ENCODE measurements at places on chromosomes 6 and 20.
A peak's percentile ranks its signal among the peaks of the same experiment; 100 is the strongest.

DNA sequence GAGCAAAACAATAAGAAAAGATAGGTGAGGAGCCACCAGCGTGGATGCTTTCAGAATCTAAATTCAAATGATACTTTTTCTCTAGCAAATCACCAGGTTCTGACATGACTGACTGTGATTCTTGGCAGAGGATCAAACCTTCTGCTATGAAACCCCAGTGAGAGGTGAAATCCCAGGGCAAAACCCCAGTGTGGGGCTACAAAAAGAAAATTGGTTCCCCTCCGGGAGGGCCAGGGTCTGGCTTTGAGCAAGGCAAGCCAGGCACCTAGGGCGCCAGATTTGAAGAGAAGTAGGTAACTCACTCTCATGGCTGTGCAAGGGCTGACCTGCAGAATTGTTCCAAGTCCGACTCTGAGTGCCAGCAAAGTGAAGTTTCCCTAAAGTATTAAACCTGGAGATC is 20.2 kb upstream of the RALGAPA2 start:
- DNase-seq = no peak

DNA sequence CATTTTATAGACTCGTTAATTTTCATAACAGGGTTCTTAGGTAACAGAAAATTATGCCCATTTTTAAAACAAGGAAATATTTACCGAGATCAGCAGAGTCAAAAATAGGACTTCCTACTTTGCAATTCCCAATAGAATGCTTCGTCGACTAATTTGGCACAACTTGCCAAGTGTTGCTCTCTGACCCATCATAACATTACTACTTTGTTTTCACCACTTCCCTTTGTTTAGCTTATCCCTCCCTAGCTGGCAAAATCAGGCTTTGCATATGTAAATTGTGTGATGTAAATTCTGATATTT is 914 bp upstream of the RANBP9 start:
- no peak for DNase-seq

GRCh38 chr20:47263465-47264084 is 92.9 kb downstream of the ZMYND8 start:
- no peak for DNase-seq

GRCh38 chr6:138803861-138804260 is 8.0 kb downstream of the ECT2L start:
- peak; percentile 77 for DNase-seq

- no peak for DNase-seq
Observed at GRCh38 chr6:89184344-89184743, 32.8 kb downstream of the GABRR1 start.

GRCh38 chr6:85551264-85551663 is 42.4 kb downstream of the SNX14 start:
- DNase-seq = no peak

DNA sequence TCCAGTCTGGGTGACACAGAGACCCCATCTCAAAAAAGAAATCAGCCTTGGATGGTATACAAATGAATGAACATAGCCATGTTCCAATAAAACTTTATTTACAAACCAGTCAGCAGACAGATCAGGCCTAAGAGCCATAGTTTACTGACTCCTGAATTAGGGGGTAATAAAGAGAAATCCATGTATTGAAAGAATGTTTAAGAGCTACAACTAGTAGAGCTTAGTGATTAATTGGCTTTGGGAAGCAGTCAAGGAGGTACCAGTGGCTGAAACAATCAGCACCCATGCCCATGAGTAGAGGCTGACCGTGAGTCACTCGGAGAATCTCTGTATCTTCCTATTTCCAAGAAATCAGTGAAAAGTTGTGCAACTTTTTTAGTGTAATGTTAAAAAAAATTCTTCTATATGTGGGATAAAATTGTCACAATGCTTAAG is 223.6 kb upstream of the RREB1 start:
- DNase-seq = no peak

- DNase-seq = no peak
Observed at GRCh38 chr6:130252527-130253237, 29.9 kb upstream of the SAMD3 start.

- DNase-seq = no peak
Observed at GRCh38 chr6:132224943-132225342, 176.3 kb downstream of the MOXD1 start.

DNA sequence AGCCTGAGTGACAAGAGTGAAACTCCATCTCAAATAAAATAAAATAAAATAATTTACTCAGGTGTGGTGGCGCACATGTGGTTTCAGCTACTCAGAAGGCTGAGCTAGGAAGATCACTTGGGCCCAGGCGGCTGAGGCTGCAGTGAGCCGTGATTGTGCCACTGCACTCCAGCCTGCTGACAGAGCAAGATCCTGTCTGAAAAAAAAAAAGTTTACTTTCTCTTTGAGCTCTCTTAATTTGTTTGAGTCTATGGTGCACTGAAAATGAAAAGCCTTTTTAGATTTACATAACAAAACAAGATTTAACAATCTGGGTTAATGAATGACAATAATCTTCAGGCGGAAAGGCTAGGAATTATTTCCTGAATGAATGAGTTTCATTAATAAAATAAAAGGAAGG is 23.3 kb upstream of the NHSL1 start:
- DNase-seq = no peak

DNA sequence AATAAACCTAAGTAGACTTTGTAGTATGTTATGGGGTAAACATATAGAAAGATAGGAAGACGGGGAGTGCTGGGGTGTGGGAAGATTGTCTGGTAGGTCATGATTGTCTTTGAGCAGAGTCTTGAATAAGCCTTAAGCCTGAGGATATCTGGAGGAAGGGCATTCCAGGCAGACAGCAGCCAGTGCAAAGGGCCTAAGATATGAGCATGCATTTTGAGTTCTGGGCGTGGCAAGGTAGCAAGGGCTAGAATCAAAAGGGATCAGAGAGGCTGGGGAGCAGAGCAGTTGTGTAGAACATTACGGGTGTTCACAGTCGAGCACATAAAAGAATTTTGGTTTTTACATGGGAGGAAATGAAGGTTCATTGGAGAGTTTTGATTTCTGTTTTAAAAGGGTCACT is 14.3 kb downstream of the BICRAL start:
- DNase-seq = no peak

GRCh38 chr20:29296256-29297230 is 1960.9 kb upstream of the DEFB115 start:
- DNase-seq = no peak

DNA sequence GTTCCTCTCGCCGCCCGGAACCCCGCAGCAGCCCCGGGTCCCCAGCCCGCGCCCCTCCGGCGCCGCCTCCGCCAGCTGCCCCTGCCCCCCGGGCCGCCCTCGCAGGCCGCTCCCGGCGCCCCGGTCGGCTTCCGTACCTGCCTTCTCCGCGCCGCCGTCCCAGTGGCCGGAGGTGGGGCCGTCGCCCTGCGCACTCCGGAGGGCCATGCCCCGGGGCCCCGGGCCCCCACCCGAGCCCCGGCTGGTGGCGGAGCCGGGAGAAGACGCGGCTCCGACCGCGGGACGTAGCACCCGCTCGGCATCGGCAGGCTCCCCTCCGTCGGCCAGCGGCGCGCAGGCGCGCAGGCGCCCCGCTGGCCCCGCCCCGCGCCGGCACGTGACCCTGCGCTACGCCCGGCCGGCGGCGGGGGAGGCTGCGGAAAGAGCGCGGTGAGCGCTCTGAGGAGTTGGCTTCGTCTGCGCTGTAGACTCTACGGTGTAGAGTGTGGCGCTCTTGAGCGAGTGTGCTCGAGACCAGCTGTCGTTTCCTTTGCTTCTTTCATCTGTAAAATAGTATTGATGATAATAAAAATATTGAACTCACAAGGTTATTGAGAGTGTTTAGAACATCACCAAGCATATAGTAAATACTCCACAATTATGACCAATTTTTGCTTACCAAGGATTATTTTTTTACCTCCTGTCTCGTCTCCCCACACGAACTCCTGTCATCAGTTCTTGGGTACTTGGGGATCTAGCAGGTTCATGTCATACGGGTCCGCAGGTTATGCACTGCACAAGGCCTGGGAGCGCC is at the start of gene TBC1D20:
Gene TBC1D20 (minus strand): TSS at position 335 of the 793 bp plus-strand sequence. CDS start 128 bp downstream, at position 207.
- peak; percentile 81 for DNase-seq

GRCh38 chr6:2132416-2132815 is 113.0 kb downstream of the GMDS start:
- no peak for DNase-seq

DNA sequence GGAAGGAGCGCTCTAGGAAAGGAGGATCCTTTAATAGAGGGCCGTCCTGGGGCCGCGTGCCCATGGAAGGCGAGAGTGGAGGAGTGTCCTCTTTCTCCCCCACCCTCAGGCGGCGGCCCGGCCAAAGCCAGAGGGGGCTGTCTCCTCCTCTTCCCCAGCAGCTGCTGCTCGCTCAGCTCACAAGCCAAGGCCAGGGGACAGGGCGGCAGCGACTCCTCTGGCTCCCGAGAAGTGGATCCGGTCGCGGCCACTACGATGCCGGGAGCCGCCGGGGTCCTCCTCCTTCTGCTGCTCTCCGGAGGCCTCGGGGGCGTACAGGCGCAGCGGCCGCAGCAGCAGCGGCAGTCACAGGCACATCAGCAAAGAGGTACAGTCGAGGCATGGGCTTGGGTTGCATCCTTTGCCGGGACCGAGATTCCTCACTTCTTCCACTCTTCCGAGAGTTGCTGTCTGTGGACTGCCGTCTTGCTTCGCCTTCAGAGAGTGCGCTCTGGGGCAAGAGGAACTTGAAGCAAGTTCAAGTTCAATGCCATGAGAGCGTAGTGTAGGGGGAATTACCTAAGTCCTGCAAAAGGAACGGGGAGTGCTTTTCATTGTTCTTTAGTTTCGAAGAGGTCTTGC is at the start of gene LAMA2:
Gene LAMA2 (plus strand): TSS at position 148 of the 621 bp plus-strand sequence. CDS start 108 bp downstream, at position 256.
- DNase-seq = peak; percentile 69

- no peak for DNase-seq
Observed at GRCh38 chr6:55998576-55998975, 123.2 kb upstream of the BMP5 start.

GRCh38 chr6:89281779-89282246 is 33.3 kb downstream of the GABRR2 start:
- no peak for DNase-seq

GRCh38 chr6:153781306-153781705 is 257.7 kb upstream of the OPRM1 start:
- no peak for DNase-seq

DNA sequence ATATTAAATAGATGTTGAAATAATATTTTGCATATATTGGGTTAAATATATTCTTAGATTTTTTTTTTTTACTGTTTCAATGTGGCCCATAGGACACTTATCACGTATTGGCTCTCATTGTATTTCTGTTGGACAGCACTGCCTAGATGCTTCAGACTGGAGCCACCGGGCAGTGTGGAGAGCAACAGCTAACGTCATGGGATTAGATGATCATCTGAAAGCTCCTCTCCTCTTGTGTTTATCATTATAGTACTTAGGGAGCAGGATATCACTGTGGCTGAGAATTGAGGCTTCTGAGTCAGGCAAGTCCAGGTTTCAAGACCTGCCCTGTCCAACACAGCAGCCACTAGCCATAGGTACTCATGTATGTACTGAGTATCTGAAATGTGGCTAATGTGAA is 87.4 kb downstream of the ZHX3 start:
- no peak for DNase-seq

DNA sequence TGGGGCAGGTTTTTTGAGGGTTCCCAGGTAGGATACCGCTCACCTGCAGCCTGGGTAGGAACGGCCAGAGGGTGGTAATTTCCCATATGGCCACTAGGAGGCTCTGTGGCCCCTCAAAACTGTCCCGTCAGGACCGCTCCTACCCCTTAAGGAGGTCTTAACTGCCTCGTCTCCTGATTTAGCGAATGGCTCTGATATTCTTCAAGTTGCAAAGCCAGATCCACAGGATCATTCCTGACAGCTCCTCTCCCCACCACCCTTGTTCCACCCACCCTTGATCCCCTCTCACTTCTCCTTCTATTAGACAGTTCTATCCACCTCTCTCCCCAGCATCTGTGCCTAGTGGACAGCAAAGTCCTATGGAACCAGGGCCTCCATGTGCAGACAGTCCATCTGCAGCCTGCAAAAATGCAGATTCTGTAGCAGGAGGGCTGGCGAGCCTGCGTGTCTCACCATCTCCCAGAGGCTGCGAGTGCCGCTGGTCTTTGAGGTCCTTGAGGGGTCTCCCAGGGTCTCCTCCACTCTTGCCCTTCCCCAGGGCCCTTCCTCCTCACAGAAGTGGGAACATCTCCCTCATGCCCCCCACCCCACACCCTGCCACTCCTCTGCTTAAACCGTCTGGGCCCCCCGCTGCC is 34.3 kb upstream of the ZBP1 start:
- peak; percentile 29 for DNase-seq

- DNase-seq = no peak
Observed at GRCh38 chr6:2193931-2194330, 51.5 kb downstream of the GMDS start.

- no peak for DNase-seq
Observed at GRCh38 chr6:110101885-110102284, 77.6 kb downstream of the WASF1 start.

DNA sequence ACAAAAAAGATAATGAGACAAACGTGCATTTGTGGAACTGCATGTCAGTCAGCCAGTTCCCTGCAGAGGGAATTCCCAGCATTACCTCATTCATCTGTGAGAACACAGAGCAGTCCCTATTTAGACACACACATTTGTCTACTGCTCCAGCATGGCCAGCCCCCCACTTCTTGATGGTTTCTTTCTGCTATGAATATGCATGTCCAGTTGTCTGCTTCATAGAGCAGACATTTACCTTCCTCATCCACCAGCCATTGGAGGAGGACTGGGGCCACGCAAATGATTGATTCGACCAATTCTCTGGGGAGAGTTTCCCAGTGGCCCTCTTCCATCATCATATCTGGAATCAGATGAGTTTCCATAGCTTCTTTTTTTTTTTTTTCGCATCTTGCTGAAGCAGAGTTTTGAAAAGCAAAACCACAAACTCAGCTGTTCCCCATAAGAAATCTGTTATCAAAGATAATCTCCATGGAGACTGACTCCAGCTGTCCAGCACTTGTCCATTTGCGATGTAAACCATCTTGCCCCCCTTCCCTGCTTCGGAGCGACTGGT is 11.8 kb downstream of the ENPP1 start:
- DNase-seq = no peak

DNA sequence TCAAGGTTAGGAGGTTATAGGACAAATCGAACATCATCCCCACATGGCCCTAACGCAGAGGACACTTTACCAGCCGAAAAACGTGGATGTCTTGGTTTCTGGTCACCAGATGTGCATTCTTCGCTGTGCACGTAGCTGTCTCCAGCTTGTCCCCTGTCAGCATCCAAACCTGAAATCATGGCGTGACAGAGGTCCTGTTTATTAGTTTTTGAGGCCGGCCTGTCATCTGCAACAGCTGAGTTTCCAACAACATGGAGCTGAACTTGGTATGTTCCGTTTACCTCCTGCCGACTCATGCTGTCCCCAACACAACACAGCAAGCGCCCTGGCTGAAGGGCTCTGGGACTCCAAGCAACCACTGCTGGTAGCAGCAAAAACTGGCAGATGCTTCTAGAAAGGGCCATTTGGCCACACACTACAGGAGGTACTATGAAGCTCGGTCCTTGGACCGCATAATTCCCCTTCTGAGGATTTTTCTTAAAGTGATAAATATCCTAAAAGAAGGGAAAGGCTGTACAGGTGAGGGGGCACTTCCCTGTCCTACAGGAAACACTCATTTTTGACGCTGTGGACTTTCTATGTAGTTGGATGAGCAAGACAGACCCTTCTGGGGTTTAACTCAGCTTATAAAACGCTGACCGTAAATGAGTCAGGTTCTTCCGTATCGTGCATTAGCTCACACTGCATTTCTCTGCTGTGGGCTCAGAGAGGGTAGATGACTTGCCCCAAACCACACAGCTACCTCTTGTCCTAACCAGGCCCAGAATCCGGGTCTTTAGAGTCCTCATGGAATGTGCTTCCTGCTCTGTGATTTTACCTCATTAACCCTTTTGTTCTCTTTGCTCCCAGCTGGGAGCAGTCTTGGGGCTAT is 79.7 kb upstream of the NFATC2 start:
- no peak for DNase-seq

- no peak for DNase-seq
Observed at GRCh38 chr20:60332523-60332922, 374.3 kb downstream of the CDH26 start.

All from forelimb muscle (tissue), 1 donor.